Activated T-cell treated with anti-CD3 and anti-CD28 coated beads, Interleukin-2, amount 50 U/mL, for 48 hours (primary cell): ENCODE measurements at places on chromosomes 12 and 14.
A peak's percentile ranks its signal among the peaks of the same experiment; 100 is the strongest.

- DNase-seq: no peak
Observed at GRCh38 chr12:18304609-18305008, 43.3 kb downstream of the PIK3C2G start.

GRCh38 chr12:96215919-96216273, 21.7 kb downstream of the ELK3 start:
- DNase-seq: no peak

DNA sequence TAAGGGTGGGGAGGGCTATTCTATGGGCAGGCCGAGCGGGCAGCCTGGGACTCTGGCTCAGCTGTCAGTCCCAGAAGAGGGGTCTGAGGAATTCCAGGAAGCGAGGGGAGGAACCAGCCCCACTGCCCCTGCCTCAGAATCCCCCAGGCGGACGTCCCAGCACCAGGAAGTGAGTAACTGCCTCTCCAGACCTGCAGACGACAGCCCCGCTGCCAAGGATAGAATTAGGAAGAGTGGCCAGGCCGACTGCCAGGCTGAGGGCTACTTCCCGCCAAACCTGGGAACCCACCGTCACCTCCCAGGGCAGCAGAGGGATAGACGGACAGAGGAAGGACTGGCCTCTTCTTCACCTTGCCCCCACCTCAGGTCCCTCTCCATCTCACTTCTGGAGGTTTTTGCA, 6.7 kb upstream of the BDKRB2 start:
- no peak for DNase-seq

- peak; percentile 49 for DNase-seq
Observed at GRCh38 chr14:76919431-76920330, 93.5 kb downstream of the LRRC74A start.

GRCh38 chr12:8612629-8613028, at the start of gene AICDA:
TSS of gene AICDA (minus strand) at chr12:8612859. CDS start at chr12:8612767, 92 bp downstream.
- no peak for DNase-seq

- no peak for DNase-seq
Observed at GRCh38 chr14:81416194-81416952, 16.2 kb upstream of the STON2 start.

GRCh38 chr14:97104029-97104428, 306.8 kb downstream of the VRK1 start:
- DNase-seq: no peak
